NCI-H748 treated with DMSO at 0.1 percent for 48 hours (cell line): ENCODE measurements at places on chromosomes 11 and 22.

DNA sequence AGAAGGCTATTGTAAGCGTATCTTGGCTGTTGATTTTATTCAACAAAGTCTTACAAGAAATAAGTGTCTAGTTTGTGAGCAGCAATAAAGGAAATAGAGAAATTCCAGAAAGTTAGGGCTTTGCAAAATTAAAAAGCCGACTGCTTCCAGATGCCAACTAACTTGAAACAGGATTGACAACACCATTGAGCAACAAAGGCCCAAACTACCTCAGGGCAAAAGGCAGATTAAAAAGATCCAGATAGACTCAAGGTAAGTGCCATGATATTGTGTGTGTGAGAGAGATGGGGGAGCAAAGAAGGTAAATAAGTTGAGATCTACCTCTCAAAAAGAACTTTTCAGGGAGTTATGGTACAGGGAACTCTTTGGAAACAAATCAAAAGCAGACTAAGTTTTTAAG is 49.1 kb downstream of the PARVG start:
- no peak for DNase-seq

- no peak for DNase-seq
Observed at GRCh38 chr11:46273511-46274205, 3.8 kb upstream of the CREB3L1 start.

GRCh38 chr11:66478729-66479393 is 1.4 kb upstream of the DPP3 start:
- peak; percentile 32 for DNase-seq

DNA sequence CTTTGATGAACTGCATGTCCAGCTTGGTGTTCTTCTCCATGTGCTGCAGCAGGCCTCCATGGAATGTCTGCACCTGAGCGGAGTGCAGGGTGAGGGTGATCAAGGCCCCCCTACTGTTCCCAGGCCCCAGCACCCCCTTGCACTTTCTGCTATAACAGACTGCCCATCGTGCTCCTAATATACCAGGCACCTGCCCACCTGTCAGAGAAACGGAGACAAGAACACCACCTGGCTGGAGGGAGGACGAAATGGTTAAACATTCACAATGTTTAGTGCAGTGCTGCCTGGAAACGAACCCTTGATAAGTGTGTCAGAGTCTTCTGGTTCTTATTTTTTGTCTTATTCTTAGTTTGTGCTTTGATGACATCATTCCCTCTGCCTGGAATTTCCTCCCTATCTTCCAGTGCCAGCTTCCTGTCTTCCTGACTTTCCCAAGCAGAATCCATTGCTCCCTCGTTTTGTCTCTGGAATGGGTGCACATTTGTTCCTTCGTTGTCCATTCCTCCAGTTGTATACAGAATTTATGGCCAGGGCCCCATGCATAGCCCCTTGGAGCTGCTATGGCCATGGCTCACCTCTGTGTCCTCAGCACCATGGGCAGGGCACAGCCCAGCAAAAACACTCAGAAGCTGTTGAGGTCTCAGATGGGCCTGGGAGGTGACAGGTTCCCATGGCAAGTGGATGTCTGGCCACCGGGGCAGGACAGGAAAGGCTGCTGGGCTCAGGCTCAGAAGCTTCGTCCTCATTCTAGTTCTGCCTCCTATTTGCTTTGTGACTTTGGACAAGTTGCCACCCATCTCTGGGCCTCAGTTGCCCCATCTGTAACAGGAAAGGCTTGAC is 11.9 kb downstream of the BAIAP2L2 start:
- no peak for DNase-seq

- no peak for DNase-seq
Observed at GRCh38 chr11:58938398-58938797, 890 bp upstream of the GLYATL1 start.

DNA sequence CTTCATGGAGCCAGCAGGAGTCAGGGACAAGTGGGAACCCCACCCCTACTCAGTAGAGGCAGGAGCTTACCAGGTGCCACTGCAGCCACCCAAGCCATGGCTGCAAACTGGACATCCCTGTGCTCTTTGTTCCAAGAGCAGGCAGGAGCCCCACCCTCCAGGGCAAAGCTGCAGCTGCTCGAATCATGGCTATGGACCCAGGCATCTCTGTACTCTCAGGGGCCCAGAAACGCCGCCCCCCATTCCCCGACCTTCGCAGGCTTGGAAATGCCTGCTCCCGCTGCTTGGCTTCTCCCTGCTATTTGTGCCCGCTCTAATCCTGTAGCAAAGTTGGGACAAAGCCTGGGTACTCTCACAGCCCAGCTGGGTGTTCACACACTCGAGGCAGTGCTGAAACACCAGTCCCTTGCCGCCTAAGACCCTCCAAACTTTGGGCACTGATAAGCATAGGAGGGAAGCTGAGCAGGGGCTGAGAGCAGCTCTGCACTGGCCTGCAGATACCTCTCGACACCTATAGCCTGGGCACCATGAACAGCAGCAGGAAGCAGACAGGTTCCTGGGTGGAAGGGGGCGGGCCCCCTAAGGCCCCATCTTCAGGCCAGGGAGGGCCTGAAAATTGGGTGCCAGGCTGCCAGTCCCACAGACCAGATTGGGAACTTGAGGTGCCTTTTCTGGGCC is 402.4 kb downstream of the LRRC4C start:
- no peak for DNase-seq

DNA sequence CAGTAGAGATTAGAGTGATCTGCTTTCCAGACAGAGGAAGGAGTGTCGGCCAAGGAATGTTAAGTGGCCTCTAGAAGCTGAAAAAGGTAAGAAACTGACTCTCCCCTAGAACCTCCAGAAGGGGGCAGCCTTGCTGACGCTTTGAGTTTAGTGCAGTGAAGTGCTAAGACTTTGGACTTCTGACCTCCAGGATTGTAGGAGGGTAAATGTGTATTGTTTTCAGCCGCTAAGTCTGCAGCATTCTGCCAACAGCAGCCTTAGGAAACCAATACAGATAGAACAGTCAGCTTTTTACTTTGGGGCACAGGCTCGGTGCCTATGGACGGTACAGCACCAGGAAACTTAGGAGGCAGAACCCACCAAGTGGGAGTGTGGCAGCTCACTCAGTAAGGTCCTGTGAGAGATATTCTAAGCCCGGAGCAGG is 3.6 kb upstream of the TBC1D22A start:
- peak; percentile 20 for DNase-seq

DNA sequence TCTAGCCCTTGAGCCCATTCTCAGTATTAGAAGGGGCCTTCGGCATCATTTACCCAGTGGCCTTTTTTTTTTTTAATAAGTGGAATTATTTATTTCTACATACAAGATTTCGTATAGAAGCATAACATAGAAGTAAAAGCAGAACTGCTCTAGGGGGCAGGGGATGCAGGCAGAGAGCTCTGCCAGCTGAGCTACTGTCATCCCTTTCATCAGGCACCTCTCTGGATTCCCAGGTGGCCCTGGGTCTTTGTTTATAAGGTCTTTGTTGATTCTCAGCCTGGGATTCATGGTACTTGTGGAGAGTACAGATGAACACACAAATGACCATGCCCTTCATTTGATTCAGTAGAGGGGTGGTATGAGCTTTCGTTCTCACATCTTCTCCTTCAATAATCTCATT is 66.4 kb downstream of the GAB2 start:
- DNase-seq, result no peak

DNA sequence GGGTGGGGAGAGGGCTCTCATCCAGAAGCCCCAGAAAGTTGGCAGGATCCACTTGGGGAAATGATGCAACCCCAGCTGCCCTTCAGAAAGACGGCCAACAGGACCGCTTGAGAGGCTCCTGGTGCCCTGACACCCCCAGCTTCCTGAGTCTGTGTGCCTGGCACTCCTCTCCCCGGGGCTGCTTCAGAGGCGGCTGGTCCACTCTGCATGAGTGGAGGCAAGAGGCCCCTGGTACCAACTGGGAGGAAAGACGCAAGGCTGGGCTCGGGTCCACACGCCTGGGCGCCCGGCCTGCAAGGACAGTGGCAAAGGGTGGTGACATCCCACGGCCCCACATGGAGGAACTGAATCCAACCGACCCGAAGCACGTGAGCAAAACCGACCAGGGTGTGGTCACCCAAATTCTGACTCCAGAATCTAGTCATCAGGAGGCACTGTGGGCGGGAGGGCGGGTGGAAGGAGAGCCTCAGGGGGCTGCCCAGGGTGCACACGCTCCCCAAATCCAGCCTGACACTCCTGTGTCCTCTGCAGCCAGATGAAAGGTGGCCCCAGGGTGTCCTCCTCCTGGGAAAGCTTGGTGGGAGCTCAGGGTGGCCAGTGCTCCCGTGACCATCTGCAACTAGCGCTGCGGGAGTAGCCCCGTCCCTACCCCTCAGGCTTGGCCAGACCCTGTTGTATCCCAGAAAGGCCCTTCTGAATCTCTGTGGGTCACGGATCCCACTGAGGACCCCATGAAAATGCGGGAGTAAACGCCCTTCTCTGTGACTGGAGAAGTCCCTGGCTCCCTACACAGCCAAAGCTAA is 3.7 kb downstream of the RNH1 start:
- DNase-seq, result no peak

DNA sequence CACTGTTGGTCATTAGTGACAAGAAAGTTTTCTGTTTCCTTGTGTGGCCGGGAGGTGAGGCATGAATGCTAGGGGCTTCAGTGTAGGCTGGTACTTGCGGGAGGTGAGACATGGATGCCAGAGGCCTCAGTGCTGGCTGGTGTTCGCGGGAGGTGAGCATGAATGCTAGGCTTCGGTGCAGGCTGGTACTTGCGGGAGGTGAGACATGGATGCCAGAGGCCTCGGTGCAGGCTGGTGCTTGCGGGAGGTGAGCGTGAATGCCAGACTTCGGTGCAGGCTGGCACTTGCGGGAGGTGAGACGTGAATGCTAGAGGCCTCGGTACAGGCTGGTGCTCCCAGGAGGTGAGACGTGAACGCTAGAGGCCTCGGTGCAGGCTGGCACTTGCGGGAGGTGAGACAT is 48.4 kb downstream of the ANO1 start:
- DNase-seq, result no peak

DNA sequence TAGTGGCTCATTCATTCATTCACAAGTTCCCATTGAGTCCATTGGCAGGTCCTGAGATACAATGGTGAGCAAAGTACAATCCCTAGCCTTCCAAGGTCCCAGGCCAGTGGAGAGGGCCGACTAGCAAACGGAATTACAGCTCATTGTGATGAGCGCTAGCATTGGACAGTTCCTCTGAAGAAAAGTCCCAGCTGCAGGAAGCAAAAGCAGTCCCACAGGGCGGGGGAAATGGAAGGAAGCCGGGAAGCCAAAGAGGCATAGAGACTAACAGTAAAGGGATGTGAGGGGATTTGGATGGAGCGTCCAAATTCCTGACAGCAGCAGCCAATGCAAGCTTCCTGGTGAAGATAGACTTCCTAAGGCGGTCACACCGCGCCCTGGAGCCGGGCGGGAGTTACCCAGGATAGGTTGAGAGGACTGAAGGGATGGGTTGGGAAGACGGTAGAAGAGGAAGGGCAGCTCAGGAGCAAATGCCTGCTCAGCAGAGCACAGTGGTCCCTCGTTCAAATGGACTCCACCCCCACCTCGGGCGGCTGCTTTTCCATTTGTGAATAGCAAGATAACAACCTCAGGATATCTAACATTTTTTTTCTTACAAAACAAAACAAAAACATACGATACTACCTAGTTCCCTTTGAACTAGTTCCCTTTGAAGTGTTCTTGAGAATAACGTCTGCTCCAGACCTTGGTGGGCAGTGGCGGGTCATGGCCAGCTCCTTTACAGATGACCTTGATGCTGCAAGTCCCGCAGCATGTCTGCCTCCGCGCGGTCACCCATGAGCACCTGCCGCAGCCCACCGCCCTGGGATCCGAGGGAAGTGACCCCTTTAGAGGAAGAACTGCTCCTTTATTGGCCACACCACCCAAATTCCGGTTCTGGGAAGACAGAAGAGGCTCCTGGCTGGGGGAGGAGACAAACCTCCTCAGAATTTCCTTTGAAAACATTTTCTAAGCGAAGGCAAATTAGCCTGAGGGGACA is 132.9 kb downstream of the RASSF10 start:
- DNase-seq, result no peak

- DNase-seq, result no peak
Observed at GRCh38 chr11:74019860-74020259, 11.0 kb upstream of the UCP3 start.

GRCh38 chr22:23800297-23801237 is 13.8 kb downstream of the SMARCB1 start:
- no peak for DNase-seq

- DNase-seq, result no peak
Observed at GRCh38 chr11:134349109-134349801, 17.5 kb downstream of the GLB1L2 start.

- DNase-seq, result no peak
Observed at GRCh38 chr11:100861212-100861611, 174.1 kb downstream of the ARHGAP42 start.

GRCh38 chr22:19719050-19719482 is 4.3 kb upstream of the GP1BB start:
- no peak for DNase-seq

DNA sequence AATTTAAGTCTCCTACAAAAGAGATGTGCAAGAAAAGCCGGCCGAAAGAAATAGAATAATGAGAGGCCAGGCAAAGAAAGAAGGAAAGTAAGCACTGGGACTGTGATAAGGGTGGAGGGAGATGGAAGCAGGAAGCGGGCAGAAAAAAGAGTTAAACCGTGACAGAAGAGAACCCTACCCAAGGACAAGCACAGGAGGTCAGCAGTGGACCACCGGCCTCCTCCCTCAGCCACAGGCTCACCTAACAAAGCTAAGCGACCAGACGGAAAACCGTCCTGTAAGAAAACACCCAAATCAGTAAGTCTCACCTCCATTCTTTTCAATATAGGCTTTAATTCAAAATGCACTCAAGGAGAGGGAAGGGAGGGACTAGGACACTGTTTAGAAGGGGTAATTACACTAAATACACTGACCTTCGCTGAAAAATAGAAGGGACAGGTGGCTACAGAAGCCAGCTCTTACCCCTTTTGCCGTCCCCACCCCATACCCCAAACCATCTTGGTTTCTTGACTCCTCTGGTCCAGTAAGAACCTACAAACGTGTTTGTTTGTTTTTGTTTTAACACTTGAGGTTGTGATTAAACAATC is 1.9 kb downstream of the FAM181B start:
- DNase-seq, result no peak

- no peak for DNase-seq
Observed at GRCh38 chr11:74672332-74672955, 58.8 kb downstream of the CHRDL2 start.

- no peak for DNase-seq
Observed at GRCh38 chr11:27040302-27041115, at the start of gene BBOX1. Gene BBOX1, plus strand, starts transcription at chr11:27040815. Its CDS starts 14,616 bp downstream, at chr11:27055431.

GRCh38 chr11:12991426-12991825 is 17.7 kb upstream of the RASSF10 start:
- no peak for DNase-seq

DNA sequence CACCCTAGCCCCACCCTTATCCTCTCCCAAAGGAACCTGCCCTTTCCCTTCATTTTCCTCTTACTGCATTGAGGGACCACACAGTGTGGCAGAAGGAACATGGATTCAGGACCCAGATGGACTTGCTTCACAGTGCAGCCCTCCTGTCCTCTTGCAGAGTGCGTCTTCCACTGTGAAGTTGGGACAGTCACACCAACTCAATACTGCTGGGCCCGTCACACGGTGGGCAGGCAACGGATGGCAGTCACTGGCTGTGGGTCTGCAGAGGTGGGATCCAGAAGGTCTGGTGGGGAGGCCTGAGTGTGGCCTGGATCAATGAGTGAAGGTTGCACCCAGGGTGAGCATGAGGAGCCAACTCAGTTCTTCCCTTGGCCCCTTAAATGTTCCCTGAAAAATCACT is 129.9 kb upstream of the B3GAT1 start:
- no peak for DNase-seq

- DNase-seq, result no peak
Observed at GRCh38 chr11:133790995-133791394, 54.3 kb downstream of the SPATA19 start.

GRCh38 chr11:95230810-95231126 is 234 bp downstream of the SESN3 start:
- no peak for DNase-seq

- DNase-seq, result no peak
Observed at GRCh38 chr11:14902650-14903350, 10.8 kb upstream of the CYP2R1 start.

- no peak for DNase-seq
Observed at GRCh38 chr11:59783632-59784090, 26.9 kb downstream of the MRPL16 start.
